Stomach (tissue), 19 donors: ENCODE measurements at places on chromosomes 12 and 14.

GRCh38 chr12:95484524-95484923, 10.6 kb downstream of the METAP2 start:
- H3K36me3 ChIP-seq = peaks cover 58% of the 10 kb centered on the region
- H3K4me1 ChIP-seq = peaks cover 4% of the 10 kb centered on the region
- H3K27ac ChIP-seq = no peak overlapping the region
- no peak overlapping the region for H3K4me3 ChIP-seq

GRCh38 chr12:12022306-12022936, 48.3 kb upstream of the BCL2L14 start:
- H3K36me3 ChIP-seq = no peaks in the 10 kb centered on the region
- no peak for DNase-seq
- no peak overlapping the region for H3K27ac ChIP-seq
- no peak overlapping the region for H3K4me3 ChIP-seq

DNA sequence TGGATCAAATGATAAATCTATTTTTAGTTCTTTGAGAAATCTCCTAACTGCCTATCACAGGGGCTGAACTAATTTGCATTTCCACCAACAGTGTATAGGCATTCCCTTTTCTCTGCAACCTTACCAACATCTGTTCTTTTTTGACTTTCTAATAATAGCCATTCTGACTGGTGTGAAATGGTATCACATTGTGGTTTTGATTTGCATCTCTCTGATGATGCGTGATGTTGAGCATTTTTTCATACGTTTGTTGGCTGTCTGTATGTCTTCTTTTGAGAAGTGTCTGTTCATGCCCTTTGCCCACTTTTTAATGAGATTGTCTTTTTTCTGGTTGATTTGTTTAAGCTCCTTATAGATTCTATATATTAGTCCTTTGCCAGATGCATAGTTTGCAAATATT, 67.1 kb downstream of the IFNG-AS1 start:
- no peak overlapping the region for H3K27ac ChIP-seq
- DNase-seq = no peak
- no peak overlapping the region for H3K4me3 ChIP-seq
- H3K36me3 ChIP-seq = no peaks in the 10 kb centered on the region
- no peaks in the 10 kb centered on the region for H3K27me3 ChIP-seq

- no peak overlapping the region for H3K4me3 ChIP-seq
- no peak overlapping the region for H3K27ac ChIP-seq
- DNase-seq = no peak
- H3K36me3 ChIP-seq = no peaks in the 10 kb centered on the region
- H3K27me3 ChIP-seq = no peaks in the 10 kb centered on the region
- H3K4me1 ChIP-seq = no peaks in the 10 kb centered on the region
Observed at GRCh38 chr12:44544018-44544417, 332.1 kb downstream of the NELL2 start.

DNA sequence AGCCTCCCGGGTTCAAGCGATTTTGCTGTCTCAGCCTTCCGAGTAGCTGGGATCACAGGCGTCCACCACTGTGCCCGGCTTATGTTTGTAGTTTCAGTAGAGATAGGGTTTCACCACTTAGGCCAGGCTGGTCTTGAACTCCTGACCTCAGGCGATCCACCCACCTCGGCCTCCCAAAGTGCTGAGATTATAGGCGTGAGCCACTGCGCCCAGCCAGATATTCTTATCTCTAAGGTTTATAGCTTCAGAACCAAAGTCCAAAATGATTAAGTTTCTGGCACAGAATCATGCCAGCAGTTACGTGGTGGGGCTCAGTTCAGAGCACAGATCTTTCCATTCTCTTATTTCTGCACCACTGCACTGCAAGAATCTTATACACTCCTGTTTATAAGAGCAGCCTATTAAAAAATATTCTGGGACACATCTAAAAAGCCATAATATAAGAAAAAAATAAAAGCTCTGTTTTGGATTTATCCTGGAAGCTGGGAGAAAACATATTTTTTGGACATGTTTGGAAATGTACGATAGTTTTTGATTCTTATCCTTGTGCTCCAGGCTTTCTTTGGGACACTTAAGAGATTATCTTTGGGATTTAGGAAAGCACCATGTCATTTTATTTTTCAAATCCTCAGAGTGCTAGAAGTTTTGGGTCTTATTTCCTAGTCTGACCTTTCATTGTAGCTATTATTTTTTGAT, 129.6 kb downstream of the LMNTD1 start:
- DNase-seq = peak; percentile 31
- H3K4me1 ChIP-seq = peaks cover 10% of the 10 kb centered on the region
- H3K27me3 ChIP-seq = no peaks in the 10 kb centered on the region
- H3K36me3 ChIP-seq = no peaks in the 10 kb centered on the region
- H3K4me3 ChIP-seq = no peak overlapping the region
- no peak overlapping the region for H3K27ac ChIP-seq

- no peak for DNase-seq
- no peaks in the 10 kb centered on the region for H3K4me1 ChIP-seq
- H3K4me3 ChIP-seq = no peak overlapping the region
Observed at GRCh38 chr12:4251216-4251891, 22.2 kb upstream of the CCND2 start.

- H3K36me3 ChIP-seq = no peaks in the 10 kb centered on the region
- H3K27ac ChIP-seq = no peak overlapping the region
- no peaks in the 10 kb centered on the region for H3K27me3 ChIP-seq
- no peak overlapping the region for H3K4me3 ChIP-seq
- DNase-seq = no peak
- no peaks in the 10 kb centered on the region for H3K4me1 ChIP-seq
Observed at GRCh38 chr14:79906994-79907393, 304.3 kb downstream of the DIO2 start.

DNA sequence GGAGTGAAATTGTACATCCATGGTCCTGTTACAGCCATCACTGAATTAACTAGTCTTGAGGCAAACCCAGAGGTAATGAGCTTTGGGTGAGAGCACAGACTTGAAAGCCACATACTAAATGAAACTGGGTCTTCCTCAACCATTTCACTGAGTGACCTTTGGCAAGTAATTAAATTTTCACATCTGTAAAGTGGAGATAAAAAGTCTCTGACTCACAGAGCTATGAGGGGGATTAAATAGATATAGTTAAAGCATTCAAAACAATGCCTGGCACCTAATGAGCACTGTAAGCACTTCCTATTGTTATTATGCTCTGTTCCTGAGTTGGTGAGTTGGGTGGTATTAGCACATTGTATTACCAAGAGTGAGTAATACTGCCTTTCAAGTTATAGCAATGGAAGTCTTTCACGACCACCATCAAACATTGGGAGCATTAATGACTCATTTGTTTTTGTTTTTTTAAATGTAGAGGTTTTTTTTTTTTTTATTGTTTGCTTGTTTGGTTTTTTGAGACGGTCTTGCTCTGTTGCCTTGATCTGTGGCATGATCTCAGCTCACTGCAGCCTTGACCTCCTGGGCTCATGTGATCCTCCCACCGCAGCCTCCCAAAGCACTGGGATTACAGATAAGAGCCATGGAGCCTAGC, 12.5 kb upstream of the STRN3 start:
- DNase-seq = no peak
- no peaks in the 10 kb centered on the region for H3K36me3 ChIP-seq
- H3K27ac ChIP-seq = no peak overlapping the region
- H3K27me3 ChIP-seq = no peaks in the 10 kb centered on the region

GRCh38 chr14:93939304-93940229, 12.4 kb downstream of the FAM181A start:
- DNase-seq = peak; percentile 84
- H3K27me3 ChIP-seq = peaks cover 12% of the 10 kb centered on the region
- peak overlapping the region; percentile 20 for H3K27ac ChIP-seq
- peaks cover 31% of the 10 kb centered on the region for H3K36me3 ChIP-seq

DNA sequence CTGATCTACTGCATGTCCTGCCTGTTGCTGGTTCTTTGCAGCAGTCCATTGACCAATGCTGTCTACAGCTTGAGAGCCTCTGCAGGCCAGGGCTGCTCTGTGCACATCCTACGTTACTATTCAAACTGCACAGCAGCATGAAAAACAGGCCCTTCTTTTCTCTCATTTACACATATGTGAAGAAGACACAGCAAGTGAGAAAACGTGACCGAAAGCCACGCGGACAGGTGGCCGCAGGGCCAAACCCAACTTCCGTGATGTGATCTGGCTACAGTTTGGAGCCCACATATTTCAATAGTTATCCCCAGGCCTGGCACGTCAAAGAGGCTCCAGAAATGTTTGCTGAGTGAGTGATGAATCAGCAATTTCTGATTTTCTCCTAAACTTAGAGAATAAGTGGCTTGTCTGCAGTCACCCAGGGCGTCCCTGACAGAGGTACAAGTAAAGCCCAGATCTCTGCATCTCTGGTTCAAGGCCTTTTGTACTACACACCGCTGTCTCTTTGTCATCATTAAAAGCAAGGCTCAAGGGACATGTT, 17.9 kb upstream of the TCL1B start:
- H3K4me1 ChIP-seq = peaks cover 5% of the 10 kb centered on the region
- H3K36me3 ChIP-seq = no peaks in the 10 kb centered on the region
- no peak overlapping the region for H3K4me3 ChIP-seq
- peaks cover 17% of the 10 kb centered on the region for H3K27me3 ChIP-seq
- no peak overlapping the region for H3K27ac ChIP-seq

- no peak overlapping the region for H3K4me3 ChIP-seq
- H3K27ac ChIP-seq = no peak overlapping the region
- no peaks in the 10 kb centered on the region for H3K4me1 ChIP-seq
- no peaks in the 10 kb centered on the region for H3K36me3 ChIP-seq
- DNase-seq = no peak
Observed at GRCh38 chr12:106566771-106567170, 16.0 kb upstream of the RFX4 start.

DNA sequence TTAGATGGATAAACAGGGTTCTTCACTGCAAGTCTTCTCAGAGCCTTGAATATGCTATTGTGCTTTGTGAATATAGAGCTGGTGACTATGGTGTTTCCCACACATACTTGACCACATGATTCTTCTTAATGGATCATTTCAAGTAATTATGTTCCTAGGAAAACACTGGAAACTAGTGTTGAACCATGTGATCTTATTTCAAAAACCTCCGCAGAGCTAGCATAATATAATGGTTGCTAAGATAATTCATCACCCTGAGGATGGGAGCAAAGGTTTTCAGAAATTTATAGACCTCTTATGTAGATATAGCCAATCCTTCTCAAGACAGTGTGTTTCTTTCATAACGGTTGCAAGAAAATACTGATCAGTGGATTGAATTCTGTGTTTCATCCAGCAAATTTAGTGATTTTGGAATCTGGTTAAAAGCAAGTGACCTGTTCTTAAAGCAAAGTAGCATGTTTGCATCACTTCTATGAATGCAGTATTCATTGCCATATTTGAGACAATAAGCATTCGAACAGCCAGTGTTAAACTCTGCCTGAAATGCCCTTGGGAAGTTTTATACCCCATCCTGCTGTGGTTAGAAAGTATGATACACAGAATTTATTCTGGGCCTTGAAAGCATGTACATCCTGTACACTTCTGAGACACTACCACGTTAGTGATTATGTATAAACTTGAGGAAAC, 341.0 kb upstream of the E2F7 start:
- H3K27me3 ChIP-seq = no peaks in the 10 kb centered on the region
- no peak for DNase-seq
- no peak overlapping the region for H3K27ac ChIP-seq
- no peaks in the 10 kb centered on the region for H3K4me1 ChIP-seq
- H3K4me3 ChIP-seq = no peak overlapping the region
- H3K36me3 ChIP-seq = no peaks in the 10 kb centered on the region

DNA sequence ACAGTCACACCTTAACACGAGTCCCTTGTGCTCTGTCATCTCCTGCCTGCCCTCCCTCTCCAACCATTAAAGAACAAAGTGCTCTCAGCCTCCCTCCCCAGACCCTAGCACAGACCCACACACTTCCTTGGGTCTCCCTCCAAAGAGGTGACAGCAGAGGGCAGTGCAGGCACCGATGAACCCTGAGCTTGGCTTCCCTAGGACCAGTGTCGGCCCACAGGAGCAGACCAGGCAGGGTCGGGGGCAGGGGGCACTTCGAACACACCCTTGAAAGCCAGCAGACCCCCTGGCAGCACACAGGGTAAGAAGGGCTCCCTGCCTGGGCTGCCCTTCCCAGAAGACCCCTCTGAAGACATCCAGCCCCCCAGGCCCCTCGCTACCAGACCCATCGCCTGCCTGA, 7.0 kb downstream of the CDK2AP1 start:
- no peak overlapping the region for H3K4me3 ChIP-seq
- H3K4me1 ChIP-seq = peaks cover 33% of the 10 kb centered on the region
- H3K36me3 ChIP-seq = peaks cover 73% of the 10 kb centered on the region
- DNase-seq = no peak
- H3K27ac ChIP-seq = no peak overlapping the region
- H3K27me3 ChIP-seq = no peaks in the 10 kb centered on the region

DNA sequence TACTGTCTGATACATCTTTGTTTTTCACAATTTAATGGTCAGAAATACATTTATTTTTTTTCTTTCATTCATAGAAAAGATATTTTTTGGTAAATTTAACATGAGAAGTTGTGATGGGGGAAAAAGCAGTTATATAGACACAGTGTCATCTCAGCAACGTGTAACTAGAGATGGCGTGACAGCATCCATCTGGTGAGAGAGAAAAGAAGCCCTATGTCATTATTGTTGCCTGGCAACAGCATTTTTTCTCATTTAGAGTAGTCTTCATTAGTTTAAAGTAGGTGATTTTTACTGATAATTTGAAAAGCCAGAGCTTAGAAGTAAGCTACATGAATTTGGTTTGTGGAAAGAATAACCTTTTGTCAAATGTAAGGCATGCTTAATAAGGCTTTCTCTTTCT, 128.6 kb downstream of the ACSS3 start:
- DNase-seq = no peak
- no peaks in the 10 kb centered on the region for H3K4me1 ChIP-seq
- H3K27me3 ChIP-seq = no peaks in the 10 kb centered on the region
- no peak overlapping the region for H3K27ac ChIP-seq
- no peak overlapping the region for H3K4me3 ChIP-seq

DNA sequence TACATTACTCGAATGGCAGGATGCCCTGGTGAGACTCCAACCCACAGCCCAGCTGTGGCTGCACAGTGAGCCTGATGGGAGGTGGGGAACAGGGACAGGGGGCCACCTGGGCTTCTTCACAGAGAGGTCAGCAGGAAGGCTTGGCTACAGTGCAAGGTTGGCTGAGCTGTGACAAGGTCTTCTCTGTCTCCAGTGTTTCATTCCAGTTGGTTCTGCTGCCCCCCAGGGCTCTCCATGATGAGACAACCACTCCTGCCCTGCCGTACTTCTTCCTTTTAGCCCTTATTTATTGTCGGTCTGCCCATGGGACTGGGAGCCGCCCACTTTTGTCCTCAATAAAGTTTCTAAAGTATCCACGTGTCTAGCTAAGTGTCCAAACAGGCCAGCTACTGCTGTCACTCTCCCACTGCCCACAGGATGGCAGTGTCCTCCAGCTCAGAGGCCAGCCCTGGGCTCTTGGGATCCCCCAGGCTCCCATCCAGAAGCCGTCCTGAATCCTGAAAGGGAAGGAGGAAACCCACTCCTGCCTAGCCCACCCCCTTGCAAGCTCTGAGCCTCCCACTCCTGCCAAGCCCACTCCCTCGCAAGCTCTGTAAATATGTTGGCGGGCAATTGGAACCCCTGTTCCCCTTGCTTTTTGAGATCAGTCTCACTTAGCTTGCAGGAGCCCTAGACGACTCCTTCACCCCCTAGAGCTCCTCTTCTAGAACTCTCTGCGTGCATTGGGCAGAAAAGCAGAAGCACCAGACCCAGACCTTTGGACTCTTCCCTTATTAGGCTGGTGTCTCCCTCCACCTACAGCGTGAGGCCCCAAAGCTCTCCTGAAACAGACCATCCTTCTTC, 5.4 kb downstream of the C1QL4 start:
- no peak overlapping the region for H3K27ac ChIP-seq
- H3K36me3 ChIP-seq = no peaks in the 10 kb centered on the region
- DNase-seq = peak; percentile 73
- H3K4me1 ChIP-seq = peaks cover 15% of the 10 kb centered on the region

- peak overlapping the region; percentile 31 for H3K27ac ChIP-seq
- no peak overlapping the region for H3K4me3 ChIP-seq
- DNase-seq = no peak
- no peaks in the 10 kb centered on the region for H3K27me3 ChIP-seq
Observed at GRCh38 chr14:59347915-59348314, 117.3 kb downstream of the GPR135 start.
